ENCODE measurements at places on chromosomes 7 and 10. TPM values are rescaled to one million over a fixed set of nuclear protein-coding genes. Genes with fewer than 3 reads are reported as not detected.

Gene ACTA2
- 19.4 TPM for total RNA-seq

Gene SPAG6
- total RNA-seq: not detected

Gene MRC1
- not detected for total RNA-seq

Gene KLF14
- total RNA-seq: not detected

Gene TAS2R5
- total RNA-seq: not detected

Gene H2BK1
- not detected for total RNA-seq

Gene NUTM2E
- total RNA-seq: not detected

Gene TMEM270
- not detected for total RNA-seq

Gene STEAP1
- 80.7 TPM for total RNA-seq

Gene EGFR
- total RNA-seq: 20.3 TPM

Gene HACD1
- 71.8 TPM for total RNA-seq

Gene NOS3
- 0.20 TPM for total RNA-seq

Gene INMT
- total RNA-seq: 0.03 TPM

Gene FBXL15
- total RNA-seq: 11.2 TPM

- no peak for DNase-seq
Measured at GRCh38 chr10:105468759-105469158, 827.7 kb downstream of the SORCS3 start.

GRCh38 chr7:8105449-8106095 is 137.0 kb downstream of the GLCCI1 start:
- no peak for DNase-seq

GRCh38 chr10:44366941-44367630 is 17.8 kb downstream of the CXCL12 start:
- DNase-seq: no peak

DNA sequence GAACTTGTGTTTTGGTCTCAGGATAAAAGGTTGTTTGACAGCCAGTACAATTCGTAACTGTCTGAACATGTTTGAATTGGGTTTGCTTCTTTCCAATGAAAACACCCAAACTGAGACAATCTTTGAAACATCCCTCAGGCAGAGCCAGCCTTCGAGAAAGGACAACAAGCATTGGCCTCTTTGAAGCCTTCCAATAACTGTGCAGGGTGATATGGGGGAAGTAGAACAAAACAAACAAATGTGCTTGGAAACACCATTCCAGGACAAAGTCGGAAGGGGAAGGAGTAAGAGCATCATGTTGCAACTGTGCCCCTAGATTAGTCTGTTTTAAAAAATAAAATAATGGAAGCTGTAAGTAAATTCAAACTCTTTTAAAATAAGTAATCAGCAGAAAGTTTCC is 39.5 kb downstream of the IL2RA start:
- no peak for DNase-seq

GRCh38 chr7:75989500-75990388 is 4.7 kb downstream of the TMEM120A start:
- no peak for DNase-seq

- DNase-seq: no peak
Measured at GRCh38 chr10:110324805-110325280, 20.1 kb upstream of the SMNDC1 start.

DNA sequence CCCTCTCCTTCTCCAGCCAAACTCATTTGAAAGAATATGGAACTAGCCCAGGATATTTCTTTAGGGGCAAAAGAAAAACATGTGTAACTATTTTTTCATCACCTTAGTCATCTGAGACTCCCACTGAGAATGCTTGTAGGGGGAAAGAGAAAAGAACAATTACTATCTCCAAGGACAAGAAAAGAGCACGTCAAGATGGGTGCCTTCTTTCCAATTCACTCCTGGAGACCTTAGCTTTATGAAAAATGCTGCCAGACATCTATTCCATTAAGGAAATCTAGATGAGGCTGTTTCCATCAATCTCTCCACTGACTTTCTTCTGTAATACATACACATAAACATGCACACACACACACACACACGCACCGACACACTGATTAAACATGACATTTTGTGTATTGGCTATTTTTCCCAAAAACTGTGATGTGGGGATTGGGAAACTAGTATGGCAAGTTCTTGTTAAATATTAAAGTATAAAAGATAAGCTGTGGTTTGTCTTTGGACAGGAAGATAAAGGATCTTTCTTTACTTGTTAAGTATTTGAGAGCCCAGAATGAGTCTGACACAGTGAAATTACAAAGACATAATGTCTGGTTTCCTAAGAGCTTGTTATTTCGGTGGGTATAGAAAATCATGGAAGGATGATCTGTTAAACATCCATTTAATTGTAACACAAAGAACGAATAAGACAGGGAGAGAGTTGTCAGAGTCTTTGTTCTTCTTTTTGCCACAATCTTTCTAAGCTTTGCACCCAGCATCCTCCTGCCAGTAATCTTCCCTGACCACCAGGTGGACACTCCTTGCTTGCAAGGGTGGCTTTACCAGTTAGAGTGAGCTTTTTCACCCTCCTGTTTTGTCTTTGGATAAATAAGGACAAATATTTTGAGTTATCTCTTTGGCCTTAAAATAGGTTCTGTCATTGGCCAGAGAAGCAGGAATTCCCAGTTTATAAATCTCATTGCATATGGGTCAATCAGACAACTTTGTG is 177.3 kb upstream of the TMEM72 start:
- no peak for DNase-seq

DNA sequence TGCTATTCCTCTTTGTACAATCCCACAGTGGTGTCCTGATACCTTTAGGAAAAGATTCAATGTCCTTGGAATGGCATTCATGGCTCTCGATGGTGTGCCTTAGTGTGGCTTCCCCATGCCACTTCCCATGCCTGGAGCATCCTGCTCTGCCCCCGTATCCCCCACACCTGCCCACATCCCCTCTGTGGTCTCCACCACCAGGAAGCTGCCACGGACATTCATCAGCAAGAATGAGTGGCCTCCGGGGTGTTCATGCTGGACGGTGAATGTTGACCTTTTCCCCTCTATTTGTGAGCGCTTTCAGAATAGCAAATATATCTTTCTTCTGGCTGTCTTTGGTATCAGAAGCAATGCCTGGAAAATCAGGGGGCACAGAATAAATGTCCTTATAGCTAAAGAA is 262.0 kb upstream of the NRP1 start:
- no peak for DNase-seq

GRCh38 chr10:86188796-86189558 is 177.6 kb downstream of the GRID1 start:
- no peak for DNase-seq

- no peak for DNase-seq
Measured at GRCh38 chr10:527416-527815, 162.1 kb downstream of the DIP2C start.

DNA sequence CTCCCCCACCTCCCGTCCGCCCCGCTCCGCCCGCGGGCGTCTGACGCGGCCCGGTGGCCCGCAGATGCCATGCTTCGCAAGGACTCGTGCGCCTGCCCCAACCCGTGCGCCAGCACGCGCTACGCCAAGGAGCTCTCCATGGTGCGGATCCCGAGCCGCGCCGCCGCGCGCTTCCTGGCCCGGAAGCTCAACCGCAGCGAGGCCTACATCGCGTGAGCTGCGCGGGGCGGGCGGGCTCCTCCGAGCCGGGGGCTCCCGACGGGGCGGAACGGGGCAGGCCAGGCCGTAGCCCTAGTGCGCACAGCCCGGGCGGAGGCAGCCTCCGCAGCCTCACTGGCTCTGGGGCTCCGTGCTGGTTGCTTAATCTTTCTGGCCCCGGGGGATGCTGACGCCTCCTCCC is 2.8 kb downstream of the ASIC3 start:
- DNase-seq: no peak

GRCh38 chr7:99253369-99253768 is 19.3 kb upstream of the MYH16 start:
- DNase-seq: no peak

DNA sequence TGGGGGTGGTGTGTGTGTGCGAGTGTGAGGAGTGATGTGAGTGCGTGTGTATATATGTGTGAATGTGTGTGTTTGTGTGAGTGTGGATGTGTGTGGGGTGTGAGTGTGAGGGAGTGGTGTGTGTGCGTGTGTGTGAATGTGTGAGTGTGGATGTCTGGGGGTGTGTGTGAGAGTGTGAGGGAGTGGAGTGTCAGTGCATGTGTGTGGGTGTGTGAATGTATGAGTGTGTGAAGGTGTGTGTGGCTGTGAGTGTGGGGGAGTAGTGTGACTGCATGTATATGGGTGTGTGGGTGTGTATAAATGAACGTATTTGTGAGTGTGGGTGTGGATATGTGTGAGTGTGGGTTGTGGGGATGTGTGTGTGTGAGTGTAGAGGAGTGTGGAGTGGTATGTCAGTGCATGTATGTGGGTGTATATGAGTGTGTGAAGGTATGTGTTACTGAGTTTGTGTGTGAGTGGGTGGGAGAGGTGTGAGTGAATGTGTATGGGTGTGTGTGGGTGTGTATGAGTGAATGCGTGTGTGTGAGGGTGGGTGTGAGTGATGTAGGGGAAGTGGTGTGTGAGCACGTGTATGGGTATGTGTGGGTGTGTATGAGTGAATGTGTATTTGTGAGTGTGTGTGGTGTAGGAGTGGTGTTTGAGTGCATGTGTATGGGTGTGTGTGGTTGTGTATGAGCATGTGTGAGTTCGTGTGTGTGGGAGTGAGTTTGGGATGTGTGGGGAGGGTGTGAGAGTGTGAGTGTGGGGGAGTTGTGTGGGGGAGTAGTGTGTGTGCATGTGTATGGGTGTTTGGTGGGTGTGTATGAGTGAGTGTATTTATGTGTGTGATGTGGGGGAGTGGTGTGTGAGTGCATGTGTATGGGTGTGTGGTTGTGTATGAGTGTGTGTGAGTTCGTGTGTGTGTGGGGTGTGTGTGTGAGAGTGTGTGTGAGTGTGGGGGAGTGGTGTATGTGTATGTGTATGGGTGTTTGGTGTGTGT is 28.5 kb upstream of the NUB1 start:
- no peak for DNase-seq

- no peak for DNase-seq
Measured at GRCh38 chr7:111785076-111785475, 222.8 kb upstream of the IMMP2L start.

DNA sequence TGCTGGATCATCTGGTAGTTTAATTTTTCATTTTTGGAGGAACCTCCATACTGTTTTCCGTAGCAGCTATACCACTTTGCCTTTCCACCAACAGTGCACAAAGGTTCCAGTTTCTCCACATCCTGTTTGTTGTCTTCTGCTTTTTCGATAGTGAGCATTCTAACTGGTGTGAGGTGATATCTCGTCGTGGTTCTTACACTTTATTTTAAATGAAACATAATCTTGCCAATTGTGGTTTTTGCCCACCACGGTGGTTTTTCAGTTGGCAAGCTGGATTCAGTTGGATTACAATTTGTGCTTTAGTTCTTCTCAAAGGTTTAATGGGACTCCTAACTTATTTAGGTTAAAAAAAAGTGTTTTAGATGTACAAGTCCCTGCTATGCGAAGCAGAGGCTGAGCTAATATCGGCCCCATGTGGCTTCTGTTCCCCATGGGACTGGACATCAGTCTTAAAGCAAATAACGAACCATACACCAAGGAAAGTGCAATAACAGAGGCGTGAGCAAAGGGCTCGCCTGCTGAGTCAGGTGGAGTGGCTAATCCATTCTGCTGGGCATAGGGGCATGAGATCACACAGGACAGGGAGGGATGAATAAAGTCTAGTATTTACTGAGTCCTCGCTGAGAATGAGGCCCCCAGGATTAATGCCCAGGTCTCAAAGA is 153.6 kb downstream of the AOAH start:
- DNase-seq: peak; percentile 2

DNA sequence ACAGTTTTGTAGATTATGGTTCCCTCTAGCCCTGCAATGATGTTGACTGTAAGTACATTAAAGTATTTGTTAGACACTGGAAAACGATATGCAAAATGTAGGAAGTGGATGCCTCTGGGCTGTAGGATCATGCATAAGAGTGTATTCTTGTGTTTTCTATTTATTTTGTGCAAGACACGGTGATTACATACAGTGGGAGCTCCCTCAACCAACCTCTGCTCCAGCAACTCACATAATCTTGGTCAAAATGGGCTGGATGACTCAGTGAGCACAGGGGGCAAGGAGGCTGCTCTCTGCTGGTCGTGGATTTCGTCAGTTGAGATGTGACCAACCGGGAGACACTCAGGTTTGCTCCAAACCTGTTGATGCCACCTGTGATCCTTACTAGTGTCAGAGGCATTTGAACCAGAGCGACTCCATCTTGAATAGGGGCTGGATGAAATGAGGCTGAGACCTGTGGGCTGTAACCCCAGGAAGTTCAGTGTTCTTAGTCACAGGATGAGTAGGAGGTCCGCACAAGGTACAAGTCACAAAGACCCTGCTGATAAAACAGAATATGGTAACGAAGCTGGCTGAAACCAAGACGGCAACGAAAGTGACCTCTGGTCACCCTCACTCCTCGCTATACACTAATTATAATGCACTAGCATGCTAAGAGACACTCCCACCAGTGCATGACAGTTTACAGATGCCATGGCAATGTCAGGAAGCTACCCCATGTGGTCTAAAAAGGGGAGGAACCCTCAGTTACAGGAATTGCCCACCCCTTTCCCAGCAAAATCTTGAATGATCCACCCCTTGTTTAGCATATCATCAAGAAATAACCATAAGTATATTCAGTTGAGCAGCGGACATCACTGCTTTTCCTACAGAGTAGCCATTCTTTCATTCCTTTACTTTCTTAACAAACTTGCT is 56.4 kb upstream of the FAM20C start:
- no peak for DNase-seq

GRCh38 chr7:104130726-104131125 is 77.1 kb downstream of the ORC5 start:
- DNase-seq: no peak

DNA sequence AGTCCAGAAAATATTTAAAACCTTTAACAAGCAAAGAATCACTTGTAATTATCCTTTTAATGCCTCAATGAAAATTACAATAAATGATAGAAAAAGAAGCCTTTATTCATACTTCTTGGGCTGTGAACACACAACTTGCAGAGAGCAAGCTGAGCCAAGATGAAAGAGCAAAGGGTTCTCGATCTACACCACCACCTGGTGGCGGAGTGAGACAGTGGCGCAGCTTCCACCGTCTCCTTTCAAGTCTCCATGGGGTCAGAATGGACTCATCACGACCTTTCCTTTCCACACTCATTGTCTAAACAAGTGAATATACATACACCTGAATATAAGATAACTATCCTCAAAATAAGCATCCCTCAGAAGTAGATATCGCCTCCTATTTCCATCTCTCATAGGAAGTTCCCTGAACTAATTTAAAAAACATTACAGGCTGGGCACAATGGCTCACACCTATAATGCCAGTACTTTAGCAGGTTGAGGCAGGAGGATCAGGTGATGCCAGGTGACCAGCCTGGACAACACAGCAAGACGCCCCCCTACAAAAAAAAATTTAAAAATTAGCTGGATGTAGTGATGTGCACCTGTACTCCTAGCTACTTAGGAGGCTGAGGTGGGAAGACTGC is 40.7 kb downstream of the ATE1 start:
- peak; percentile 42 for DNase-seq

- no peak for DNase-seq
Measured at GRCh38 chr10:27256299-27257189, 15.9 kb upstream of the ACBD5 start.

GRCh38 chr7:107464666-107465226 is 5.1 kb upstream of the GPR22 start:
- no peak for DNase-seq

- peak; percentile 37 for DNase-seq
Measured at GRCh38 chr10:114458955-114459354, 54.7 kb upstream of the AFAP1L2 start.
